ENCODE measurements at places on chromosomes 3 and 15.

DNA sequence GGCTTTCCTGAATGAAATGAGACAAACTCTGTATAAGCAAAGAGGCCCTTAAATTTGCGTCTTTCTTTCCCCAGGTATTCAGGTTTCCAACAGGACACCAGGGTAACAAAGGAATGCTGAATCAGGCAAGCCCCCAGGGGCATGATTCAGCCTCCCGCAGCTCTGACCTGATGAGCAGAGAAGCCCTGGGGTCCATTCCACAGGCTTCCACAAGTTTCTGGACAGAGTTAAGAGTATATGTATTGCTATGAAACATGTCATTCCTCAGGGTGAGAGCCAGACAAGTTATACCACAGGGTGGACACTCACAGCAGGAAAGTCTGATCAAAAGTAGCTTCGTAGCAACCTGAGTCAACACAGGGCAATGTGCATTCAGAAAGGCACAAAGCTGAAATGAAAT is 68.1 kb upstream of the CTNNB1 start:
- no peak for DNase-seq

GRCh38 chr15:41494922-41495735 is 1.5 kb downstream of the ITPKA start:
- peak; percentile 36 for DNase-seq

DNA sequence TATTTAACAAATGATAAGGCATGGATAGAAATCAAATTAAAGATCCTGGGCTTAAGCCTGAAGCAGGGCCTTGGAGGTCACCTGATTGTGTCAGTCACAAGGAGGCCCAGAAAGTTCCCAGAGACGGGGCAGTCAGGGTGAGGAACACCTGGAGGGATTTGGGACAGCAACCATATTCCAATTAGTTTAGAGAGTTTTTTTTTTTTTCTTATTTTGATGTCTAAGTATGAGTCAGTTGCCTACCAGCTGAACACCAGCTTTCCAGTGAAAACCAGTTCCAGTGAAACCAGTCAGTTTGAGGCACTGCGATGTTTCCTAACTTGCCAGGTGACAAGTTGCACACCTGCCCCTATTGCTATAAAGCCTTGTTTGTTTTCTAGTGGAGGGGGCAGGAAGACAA is 350.7 kb upstream of the AZI2 start:
- no peak for DNase-seq

DNA sequence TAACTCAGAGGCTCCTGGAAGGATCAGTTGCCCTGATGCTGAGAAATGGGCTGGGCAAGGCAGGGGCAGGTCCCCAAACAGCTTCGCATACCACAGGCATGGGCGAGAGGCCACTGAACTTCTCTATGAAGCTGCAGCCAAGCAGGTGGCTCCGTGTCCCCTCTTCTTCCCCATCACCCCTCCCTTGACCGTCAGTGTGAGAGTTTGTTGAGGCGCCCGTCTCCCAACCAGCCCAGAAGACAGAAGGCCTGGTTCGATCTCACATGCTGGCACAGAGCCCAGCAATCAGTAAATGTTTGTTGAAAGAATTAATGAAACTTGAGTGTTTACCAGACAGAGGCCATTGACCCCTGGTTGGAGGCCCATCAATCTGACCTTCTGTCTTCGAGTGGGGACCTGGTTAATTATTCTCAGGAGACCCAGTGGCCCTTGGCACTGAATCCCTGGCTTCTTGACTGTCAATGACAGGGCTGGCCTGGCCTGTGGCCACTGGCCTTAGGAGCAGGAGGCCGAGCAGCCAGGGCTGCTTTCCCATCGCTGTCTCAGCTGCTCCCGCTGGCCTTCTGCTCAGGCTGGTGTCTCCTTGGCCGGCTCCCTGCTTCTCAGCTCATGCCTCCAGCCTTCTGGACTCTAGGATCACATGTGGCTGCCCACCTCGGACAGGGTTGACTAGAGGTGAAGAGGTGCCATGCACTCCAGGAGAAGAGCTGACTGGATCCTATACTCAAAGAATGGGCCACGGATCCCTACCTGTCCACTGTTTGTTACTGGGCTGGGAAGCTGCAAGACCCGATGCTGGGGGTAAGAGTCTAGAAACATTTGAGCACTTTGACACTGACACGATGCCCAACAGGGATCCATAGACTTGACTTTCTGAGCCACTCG is 113.4 kb downstream of the ASB7 start:
- DNase-seq = no peak

GRCh38 chr3:196976941-196977340 is 8.3 kb upstream of the PIGZ start:
- DNase-seq = no peak

GRCh38 chr15:34900748-34901147 is 68.8 kb downstream of the AQR start:
- DNase-seq = no peak

- no peak for DNase-seq
Measured at GRCh38 chr15:38378161-38378560, 75.8 kb upstream of the FAM98B start.
